ENCODE measurements at places on chromosomes 7 and 10.

- DNase-seq = no peak
These were observed 1015.8 kb downstream of the SORCS3 start for GRCh38 chr10:105656856-105657255.

DNA sequence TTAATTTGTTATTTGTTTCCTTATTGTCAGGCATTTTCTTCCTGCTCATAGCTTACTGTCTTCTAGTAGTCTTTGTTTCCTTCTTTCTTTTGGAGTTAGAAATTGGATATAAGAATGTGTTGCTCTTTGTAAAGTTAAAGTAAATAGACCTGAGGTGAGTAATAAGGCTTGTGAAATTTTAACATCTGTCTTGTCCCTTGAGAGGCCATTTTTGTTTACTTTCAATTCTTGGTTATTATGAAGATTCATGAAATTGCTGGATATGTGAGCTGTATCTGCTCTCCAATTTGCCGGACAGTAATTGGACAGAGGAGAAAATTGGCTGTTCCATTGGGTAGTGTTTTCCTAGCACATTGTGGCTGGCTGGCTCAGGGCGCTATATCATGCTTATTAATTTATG, 260.7 kb downstream of the EXOC4 start:
- no peak for DNase-seq

DNA sequence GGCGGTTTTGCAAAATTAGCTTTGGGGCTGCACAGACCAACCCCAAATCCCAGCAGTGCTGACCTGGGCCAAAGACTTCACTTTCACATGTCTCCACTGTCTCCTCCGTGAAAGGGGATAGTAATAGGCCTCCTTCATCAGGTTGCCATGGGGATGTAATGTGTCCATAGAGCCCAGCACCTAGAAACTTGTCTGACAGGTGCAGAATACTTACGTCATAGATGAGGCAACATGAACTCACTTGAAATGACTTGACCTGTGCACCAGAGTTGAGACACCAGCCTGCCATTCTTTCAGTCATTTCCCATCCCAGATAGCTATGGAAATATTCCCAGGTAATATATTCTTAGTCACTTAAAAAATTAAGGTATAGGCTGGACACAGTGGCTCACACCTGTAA, 94.2 kb downstream of the INSYN2A start:
- no peak for DNase-seq

GRCh38 chr10:106175760-106176377, 988.6 kb downstream of the SORCS1 start:
- no peak for DNase-seq

DNA sequence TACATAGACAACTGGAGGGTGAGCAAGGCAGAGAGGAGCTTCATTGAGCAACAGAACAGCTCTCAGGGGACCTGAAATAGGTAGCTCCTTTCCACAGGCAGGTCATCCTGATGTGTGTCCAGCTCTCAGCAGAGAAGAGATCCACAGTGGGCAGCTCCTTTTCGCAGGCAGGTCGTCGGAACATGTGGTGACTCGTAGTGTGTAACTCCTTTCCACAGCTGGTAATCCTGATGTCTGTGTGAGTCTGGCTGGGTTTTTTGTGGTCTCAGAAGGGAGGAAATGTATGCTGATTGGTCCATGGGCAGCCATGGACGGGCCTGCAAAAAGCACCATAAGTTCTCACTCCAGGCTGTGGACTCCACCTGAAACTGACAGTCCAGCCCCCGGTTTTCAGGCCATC, 24.4 kb upstream of the TES start:
- DNase-seq = no peak

- no peak for DNase-seq
These were observed 358.8 kb downstream of the SUGCT start for GRCh38 chr7:40493609-40494051.

GRCh38 chr10:34151481-34151880, 663.6 kb downstream of the PARD3 start:
- no peak for DNase-seq

DNA sequence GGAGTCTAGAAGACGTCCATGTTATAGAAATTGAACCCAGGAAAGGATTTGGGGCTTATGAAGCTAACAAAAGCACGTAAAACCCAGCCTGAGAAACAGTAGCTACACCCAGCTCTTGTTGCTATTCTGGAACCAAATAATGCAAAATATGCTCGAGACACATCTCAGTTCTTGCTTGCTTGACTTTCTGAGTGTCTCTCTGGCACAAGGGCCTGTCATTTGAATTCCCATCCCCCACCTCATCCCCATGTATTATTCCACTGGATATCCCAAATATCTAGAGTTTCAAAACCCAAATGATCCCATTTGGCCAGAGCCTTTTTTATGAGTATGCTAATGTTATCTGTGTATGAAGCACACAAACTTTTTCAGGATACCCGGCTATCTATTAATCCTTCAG, 48.2 kb upstream of the AGBL3 start:
- no peak for DNase-seq

DNA sequence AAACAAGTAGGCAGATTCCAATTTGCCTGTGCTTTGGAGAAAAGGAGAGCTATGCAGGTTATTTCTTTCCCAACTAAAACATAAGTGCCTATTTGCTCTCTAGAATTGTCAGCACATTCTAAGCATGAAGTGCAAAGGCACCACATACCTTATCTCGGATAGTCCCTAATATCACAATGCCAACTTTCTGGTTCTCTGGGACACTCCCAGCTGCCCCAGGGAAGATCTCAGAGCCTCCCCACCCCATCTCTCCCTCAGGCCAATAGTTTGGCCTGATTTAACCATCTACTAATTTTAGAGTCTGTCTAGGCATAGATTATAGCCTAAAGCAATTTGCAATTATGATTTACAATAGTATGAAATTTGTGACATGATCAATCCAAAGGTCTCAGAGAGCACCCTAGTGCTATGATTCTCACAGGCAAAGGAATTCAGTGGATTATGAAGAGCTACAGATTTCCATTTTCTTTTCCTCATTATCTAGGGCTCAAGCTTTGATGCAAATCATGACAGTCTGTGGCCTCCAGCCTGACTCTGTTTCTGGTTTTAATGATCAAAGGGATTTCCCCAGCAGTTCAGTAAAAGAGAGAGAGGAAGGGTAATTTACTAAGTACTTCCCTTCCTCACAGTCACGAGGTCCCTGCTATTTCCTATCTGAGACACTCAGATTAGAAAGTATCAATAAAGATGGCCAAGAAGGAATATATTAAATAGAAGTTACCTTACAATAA, 29.0 kb upstream of the IL6 start:
- no peak for DNase-seq

- no peak for DNase-seq
These were observed 919 bp upstream of the IDI2 start for GRCh38 chr10:1026578-1026977.

GRCh38 chr7:128835231-128835751, 5.1 kb downstream of the FLNC start:
- DNase-seq = no peak

- no peak for DNase-seq
These were observed 207.1 kb upstream of the NFE2L3 start for GRCh38 chr7:25944777-25945515.

GRCh38 chr10:133263674-133264073, 13.0 kb downstream of the ADAM8 start:
- no peak for DNase-seq

DNA sequence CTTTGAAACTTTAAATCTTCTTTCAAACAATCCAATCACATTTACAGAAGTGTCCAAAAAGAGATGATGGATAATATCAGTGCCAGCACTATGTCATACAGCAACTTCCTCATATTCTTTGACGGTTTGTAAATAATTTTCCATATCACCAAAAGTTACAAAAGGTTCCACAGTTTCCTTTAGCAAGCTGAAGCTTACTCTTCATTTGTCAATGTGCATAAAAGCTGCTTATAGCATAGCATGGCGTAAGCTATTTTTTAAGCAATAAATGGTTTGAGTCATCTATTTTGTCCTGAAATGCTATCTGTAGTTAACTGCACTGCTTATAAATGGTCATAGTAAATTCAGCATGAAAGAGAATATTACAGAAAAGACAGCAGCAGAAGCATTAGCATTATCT, 95.1 kb downstream of the ETV1 start:
- DNase-seq = no peak

DNA sequence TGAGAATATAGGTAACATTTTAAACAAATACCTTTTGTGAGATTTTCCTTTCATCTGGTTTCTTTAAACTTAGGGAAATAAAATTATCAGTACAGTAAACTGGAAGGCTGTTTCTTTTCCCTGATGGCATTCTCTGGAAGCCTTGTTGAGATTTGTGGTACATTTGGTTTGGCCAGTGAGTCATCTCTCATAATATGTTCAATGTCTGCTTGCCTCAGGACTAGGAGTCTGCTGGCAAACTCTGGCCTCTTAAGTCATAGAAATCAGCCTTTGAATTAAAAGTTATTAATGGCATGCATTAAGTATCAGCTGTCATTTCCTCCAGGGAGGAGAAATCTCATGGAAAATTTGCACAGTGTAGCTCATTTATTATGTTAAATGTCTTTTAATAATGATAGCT, 316.6 kb upstream of the KIAA1217 start:
- DNase-seq = no peak

GRCh38 chr10:99785646-99786045, 3.2 kb downstream of the ABCC2 start:
- DNase-seq = no peak

DNA sequence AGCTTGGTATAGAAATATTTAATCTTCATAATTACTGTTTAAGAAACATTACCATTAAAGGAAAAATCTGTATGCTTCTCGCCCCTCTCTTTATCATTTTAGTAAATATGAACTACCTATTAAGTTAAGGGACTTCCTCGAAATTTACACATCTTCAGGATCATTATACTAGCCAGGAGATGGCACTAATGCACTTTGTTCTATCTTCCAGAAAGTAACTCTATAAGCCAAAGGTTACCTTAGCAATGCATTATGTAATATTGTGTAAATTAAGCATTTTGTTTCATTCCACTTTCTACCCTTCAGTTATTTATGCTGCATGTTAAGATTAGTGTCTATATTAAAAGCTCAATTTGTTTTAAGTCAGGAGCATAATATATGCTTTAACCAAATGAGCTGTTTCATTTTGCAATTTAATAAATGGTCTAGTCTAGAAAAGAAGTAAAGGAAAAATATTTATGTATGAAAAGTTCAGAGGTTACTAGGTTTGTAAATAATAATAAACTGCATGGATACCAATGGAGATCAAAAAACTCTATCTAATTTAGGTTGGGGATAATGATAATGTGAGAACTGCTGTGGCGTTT, 128.5 kb downstream of the ANKRD7 start:
- DNase-seq = peak; percentile 16

DNA sequence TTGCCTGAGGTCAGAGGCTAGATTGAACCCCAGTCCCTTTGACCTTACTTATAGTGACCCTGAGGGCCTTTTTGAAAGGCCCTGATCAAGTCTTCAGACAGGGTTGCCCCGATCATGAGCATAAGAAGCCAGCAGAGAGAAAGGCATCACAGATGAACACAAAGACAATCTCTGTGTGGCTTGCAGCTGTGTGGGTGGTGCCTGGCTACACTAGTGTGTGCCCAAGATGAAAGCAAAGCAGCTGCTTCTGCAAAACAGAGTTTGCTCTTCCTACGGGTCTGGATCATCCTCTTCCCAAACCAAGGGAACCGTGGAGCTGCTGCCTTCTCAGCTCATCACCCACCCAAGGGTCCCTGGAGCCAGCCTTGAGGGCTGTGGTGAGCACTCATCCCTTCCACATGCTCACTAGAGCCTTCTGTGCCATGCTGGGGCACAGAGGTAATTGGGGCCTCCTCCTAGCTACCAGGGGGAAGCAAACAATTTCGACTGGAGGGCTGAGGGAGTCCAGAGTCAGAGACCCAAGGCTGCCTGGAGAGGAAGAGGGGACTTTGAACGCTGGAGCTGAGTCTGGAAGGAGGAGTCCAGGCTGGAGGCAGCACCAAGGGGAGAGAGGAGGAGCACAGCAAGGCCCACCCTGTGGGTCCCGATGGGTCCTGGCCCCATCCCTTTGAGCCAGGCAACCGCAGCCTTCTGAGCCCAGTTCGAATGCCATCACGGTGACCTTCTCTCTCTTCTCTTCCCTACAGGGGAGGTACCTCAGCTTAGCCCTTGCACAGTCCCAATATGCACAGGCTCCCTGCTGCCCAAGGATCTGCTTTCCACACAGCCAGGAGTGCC, 42.3 kb downstream of the ANTXRL start:
- DNase-seq = no peak

DNA sequence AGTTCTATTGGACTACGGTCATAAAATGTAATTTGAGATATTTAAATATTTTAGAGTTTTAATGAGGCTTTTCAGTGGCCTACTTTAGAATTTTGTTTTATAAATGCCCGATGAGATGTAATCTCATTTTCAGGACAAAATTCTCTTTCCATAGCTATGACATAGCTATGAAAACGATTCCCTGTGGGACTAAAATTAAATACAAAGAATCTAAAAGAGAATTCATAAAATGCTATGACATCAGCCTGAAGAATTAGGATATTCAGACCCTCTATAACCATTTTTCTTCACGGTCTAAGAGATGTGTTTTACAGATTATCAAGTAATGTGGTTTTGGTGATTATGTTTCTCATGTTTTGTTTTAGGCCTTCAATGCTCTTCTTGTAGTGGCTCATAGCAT, 48.2 kb upstream of the ODAD2 start:
- DNase-seq = no peak

GRCh38 chr7:82164813-82165212, 278.8 kb downstream of the CACNA2D1 start:
- no peak for DNase-seq

GRCh38 chr10:71492872-71493271, 96.2 kb downstream of the CDH23 start:
- no peak for DNase-seq

DNA sequence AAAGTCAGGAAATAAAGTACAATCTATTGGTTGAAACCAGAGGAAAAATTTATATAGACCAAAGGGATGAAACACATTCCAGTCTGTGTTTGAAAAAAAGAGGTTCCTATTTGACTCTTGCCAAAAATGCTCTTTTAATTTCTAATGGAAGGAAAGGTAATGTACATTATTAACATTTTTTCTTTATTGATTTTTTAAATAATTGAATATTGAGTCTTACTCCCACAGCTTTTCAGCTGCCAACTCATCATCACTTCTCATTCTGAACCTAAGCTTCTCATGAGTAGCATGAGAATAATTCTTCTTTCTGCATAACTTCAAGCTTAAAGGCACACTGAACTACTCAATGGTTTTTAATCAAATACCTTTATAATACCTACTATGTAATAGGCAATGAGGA, 49.8 kb upstream of the FHIP2A start:
- DNase-seq = no peak

GRCh38 chr10:5068274-5068984, 25.8 kb upstream of the AKR1C3 start:
- no peak for DNase-seq

DNA sequence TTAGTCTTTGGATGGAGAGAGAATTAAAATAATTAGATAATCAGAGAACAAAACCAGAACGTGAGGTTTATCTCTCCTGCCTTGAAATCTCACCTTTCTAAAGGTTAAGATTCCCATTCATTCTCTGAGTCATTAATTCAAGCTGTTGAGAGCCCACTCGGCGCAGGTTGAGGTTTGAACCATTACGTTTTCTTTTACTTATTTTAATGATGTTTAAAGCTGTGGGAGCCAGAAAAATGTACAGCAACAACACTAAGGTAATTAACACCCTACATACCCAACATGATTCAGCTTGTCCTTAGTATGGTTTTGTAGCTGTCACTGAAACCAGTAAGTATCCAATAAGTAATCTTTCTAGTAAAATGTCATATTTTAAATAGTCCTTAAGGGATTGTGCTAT, 153.0 kb upstream of the ANK3 start:
- DNase-seq = no peak
